ENCODE measurements at places on chromosomes 5 and 9. TPM values are rescaled to one million over a fixed set of nuclear protein-coding genes. Genes with fewer than 3 reads are reported as not detected.

DNA sequence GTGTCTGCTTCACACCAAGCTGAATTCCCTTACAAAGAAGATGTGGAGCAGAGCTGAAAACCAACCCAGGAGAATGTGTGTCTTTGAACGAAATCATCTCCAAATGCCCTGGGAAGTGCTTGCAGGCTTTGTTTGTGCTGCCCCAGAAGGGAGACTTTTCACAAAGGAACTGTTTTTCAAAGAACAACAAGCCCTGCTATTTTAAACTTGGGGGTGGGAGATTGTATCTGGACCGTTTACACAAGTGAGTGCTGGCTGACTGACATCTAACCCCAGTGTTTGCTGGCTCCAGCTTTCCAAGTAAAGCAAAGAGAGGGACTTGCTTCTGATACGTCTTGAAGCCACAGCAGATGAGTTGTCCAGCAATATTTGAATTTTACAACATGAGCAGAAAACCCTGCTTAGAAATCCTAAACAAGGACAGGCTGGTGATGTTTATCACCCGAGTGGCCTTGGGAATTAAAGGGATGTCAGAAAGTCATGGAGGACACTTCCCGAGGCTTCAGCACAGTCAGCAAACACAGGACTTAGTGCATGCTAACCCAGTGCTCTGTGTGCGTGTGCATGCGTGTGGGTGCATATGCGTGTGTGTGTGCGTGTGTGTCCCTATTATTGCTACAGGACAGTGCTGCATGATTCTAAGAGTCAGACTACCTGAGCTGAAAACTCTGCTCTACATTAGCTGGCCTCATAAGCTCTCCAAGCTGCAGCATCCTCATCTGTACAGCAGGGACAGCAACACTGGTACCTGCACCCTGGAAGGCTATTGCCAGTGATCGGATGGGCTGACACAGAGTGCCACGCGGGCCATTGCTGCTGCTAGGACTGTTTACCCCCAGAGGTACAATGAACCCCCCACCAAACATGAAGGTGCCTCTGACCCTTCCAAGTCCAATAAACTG lies 1.4 kb downstream of the ADAMTS12 start:
- DNase-seq, result no peak
- H3K36me3 ChIP-seq, result no peaks in the 10 kb centered on the region
- H3K4me1 ChIP-seq, result no peaks in the 10 kb centered on the region

- peaks cover 42% of the 10 kb centered on the region for H3K36me3 ChIP-seq
- no peak overlapping the region for H3K27ac ChIP-seq
- H3K4me3 ChIP-seq, result no peak overlapping the region
Observed at GRCh38 chr5:64839936-64840335, 71.2 kb downstream of the CWC27 start.

- no peak for DNase-seq
- H3K4me3 ChIP-seq, result no peak overlapping the region
- H3K4me1 ChIP-seq, result peaks cover 29% of the 10 kb centered on the region
- H3K27ac ChIP-seq, result no peak overlapping the region
- peaks cover 5% of the 10 kb centered on the region for H3K36me3 ChIP-seq
Observed at GRCh38 chr5:150527038-150527437, 19.1 kb downstream of the NDST1 start.

TMEM215 gene
- 11.8 TPM for total RNA-seq

UGT3A1 gene
- not detected for total RNA-seq

DNA sequence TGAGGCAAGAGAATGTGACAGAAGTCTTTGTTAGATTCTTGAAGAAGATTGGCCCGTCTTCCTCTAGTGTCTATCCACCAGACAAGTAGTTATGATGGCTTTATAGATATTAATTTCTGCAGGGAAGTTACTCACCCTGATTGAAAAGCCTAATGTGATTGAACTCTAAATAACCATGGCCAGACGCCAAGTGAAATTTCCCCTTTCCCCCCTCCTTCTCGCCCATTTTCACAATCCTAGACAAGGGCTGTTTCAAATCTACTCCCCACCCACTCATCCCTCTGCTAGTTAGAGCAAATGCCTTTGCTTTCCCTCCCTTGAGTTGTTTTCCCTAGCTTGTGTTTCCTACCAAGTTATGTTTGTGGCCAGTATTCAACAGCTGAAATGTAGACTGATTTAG lies 182.5 kb downstream of the TMEM167A start:
- H3K36me3 ChIP-seq, result no peaks in the 10 kb centered on the region
- DNase-seq, result no peak
- H3K27ac ChIP-seq, result no peak overlapping the region
- H3K4me3 ChIP-seq, result no peak overlapping the region

DNA sequence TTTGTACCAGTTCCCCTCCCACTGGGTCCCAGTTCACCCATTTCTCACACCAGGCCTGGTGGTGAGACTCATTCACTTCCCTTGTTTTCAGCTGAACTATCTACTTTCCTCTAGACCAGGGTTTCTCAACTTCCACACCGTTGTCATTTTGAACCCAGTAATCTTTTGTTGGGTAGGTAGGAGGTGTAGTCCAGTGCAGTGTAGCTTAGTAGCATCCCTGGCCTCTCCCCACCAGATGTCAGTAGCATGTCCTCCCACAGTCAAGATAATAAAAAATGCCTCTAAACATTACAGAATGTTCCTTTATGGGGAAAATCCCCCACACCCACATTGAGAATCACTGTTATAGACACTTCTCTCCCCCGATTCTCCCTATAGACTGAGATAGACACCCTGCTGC lies 299.1 kb downstream of the EPB41L4A start:
- no peaks in the 10 kb centered on the region for H3K36me3 ChIP-seq
- DNase-seq, result no peak
- no peaks in the 10 kb centered on the region for H3K4me1 ChIP-seq
- H3K27me3 ChIP-seq, result no peaks in the 10 kb centered on the region

PDZD2 gene
- 106 TPM for total RNA-seq

SLC36A3 gene
- total RNA-seq, result not detected

SLCO4C1 gene
- total RNA-seq, result not detected

- H3K36me3 ChIP-seq, result no peaks in the 10 kb centered on the region
- DNase-seq, result no peak
- no peak overlapping the region for H3K4me3 ChIP-seq
- H3K4me1 ChIP-seq, result no peaks in the 10 kb centered on the region
- H3K27ac ChIP-seq, result no peak overlapping the region
Observed at GRCh38 chr9:114697951-114698351, 16.0 kb upstream of the TEX48 start.

ZFP37 gene
- total RNA-seq, result 3.1 TPM

TSTD2 gene
- 20.7 TPM for total RNA-seq

GRCh38 chr5:102130386-102130785 lies 165.7 kb downstream of the SLCO4C1 start:
- H3K4me1 ChIP-seq, result no peaks in the 10 kb centered on the region
- H3K4me3 ChIP-seq, result no peak overlapping the region
- DNase-seq, result no peak
- no peak overlapping the region for H3K27ac ChIP-seq
- H3K27me3 ChIP-seq, result no peaks in the 10 kb centered on the region

PRRT1B gene
- total RNA-seq, result not detected

GRXCR2 gene
- not detected for total RNA-seq

- no peak overlapping the region for H3K4me3 ChIP-seq
- DNase-seq, result no peak
- H3K27me3 ChIP-seq, result no peaks in the 10 kb centered on the region
- no peaks in the 10 kb centered on the region for H3K36me3 ChIP-seq
- no peak overlapping the region for H3K27ac ChIP-seq
- no peaks in the 10 kb centered on the region for H3K4me1 ChIP-seq
Observed at GRCh38 chr5:2184026-2184366, 301.3 kb upstream of the IRX4 start.

DDX4 gene
- not detected for total RNA-seq

MLANA gene
- total RNA-seq, result not detected

DNA sequence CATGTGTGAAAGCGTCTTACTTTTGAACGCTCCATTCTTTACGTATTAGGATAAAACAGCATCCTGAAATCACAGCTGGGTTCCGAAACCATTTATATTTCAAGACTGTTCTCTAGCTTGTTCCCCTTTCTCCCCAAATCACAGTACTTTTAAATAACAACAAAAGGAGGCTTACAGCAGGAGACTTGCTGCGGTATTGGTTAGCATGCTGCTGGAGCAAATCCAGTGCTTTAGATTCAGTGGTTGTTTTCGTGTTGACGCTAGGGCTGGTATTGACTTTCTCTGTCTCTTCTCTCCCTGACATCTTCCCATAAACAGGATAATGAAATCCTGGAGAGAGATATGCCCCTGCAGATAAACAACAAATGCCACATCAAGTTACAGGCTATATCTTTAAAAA lies 103.1 kb downstream of the ZNF608 start:
- H3K27ac ChIP-seq, result no peak overlapping the region
- no peaks in the 10 kb centered on the region for H3K4me1 ChIP-seq
- peaks cover 46% of the 10 kb centered on the region for H3K36me3 ChIP-seq
- no peak for DNase-seq

GRCh38 chr5:142826741-142827492 lies 56.7 kb downstream of the ARHGAP26 start:
- no peak overlapping the region for H3K4me3 ChIP-seq
- no peaks in the 10 kb centered on the region for H3K27me3 ChIP-seq
- H3K4me1 ChIP-seq, result no peaks in the 10 kb centered on the region
- no peak overlapping the region for H3K27ac ChIP-seq

DNA sequence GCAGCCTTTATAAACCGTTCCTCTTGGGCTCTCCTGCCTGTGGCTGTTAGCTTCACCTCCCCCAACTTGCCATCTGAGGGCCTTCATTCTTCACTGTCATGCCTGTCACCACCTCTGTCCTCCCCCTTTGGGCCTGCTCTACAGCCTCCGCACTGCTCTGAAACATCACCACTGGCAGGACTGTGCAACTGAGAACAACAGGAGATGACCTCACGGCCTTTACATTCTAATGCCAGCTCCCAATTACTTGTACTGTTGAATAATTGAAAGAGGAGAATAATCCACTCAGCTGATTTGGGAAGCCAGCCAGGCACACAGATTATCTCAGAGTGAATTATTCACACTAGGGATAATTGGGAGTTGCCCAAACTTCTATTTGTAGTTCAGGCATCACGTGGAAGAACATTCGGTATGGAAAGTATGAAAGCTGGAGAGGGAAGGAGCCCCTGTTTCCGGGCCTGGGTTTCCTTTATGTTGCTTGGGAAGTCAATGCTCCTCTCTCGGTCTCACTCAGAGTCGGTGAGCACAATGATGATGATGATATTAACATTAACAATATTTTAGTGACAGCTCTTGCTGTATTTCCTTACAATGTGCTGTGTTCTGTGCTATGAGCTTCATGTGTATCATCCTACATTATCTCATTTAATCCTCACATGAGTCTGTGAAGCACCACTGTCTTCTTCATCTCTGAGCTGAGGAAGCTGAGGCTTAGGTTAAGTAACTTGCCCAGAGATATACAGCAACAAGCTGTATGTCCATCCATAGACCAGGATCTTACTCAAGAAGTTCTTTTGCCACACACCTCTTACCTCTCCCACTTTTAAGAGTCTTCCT lies 99.3 kb upstream of the LRRTM2 start:
- H3K36me3 ChIP-seq, result no peaks in the 10 kb centered on the region
- peak; percentile 27 for DNase-seq
- H3K27ac ChIP-seq, result peak overlapping the region; percentile 51
- no peak overlapping the region for H3K4me3 ChIP-seq
- H3K4me1 ChIP-seq, result no peaks in the 10 kb centered on the region

SGCD gene
- 12.4 TPM for total RNA-seq

IL13 gene
- not detected for total RNA-seq

DNA sequence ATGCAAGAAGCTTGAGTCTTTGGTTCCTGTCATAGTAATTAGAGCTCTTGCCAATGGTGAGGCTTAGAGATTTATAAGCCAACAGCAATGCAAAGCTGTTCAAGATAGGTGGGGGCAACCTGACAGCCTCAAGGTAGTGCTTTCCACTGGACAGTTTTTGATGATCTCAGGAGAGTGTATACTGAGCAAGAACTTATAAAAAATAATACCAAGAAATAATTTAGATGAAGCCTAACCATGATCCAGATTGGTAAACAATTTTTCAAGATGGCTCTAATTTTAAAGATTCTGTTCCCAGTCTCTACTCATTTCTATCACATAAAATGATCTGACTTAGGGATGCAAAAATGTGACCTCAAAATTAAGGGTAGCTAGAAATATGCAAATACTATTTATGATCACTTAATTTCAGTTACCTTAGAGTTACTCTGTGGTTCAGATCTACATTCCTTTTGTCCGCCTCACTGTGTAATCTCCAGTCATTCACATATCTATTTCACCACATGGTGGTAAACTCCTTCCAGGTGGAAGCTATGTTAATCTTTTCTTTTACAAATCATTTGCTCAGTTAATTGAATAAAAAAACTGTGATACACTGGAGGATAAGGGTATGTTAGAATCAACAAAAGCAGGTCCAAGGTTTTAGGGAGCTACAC lies 1228.0 kb upstream of the C9orf72 start:
- DNase-seq, result no peak
- H3K4me1 ChIP-seq, result no peaks in the 10 kb centered on the region
- H3K27me3 ChIP-seq, result no peaks in the 10 kb centered on the region
- H3K27ac ChIP-seq, result no peak overlapping the region
- no peaks in the 10 kb centered on the region for H3K36me3 ChIP-seq

DNA sequence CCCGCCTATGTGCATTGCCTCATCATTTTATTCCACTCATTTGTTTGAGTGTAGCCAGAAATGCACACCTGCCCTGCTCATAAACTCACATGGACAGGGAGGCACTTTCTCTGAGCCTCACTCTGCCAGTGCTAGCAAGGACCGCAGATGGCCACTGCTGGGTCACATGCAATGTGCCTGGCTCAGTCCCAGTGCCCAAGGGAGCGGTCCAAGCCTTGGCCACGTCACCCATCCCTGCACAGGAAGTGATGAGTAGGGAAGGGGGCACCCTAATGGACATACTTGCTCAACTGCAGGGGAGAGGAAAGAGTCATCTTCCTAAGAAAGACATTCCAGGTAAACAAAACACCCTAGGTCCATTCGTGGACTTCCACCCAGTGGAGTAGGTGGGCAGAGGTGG lies 630.9 kb downstream of the IRX1 start:
- no peak overlapping the region for H3K27ac ChIP-seq
- no peak for DNase-seq
- no peaks in the 10 kb centered on the region for H3K36me3 ChIP-seq

- H3K36me3 ChIP-seq, result no peaks in the 10 kb centered on the region
- H3K27ac ChIP-seq, result no peak overlapping the region
- H3K27me3 ChIP-seq, result no peaks in the 10 kb centered on the region
- DNase-seq, result no peak
- H3K4me1 ChIP-seq, result no peaks in the 10 kb centered on the region
Observed at GRCh38 chr5:107285772-107286171, 385.0 kb downstream of the EFNA5 start.

DNA sequence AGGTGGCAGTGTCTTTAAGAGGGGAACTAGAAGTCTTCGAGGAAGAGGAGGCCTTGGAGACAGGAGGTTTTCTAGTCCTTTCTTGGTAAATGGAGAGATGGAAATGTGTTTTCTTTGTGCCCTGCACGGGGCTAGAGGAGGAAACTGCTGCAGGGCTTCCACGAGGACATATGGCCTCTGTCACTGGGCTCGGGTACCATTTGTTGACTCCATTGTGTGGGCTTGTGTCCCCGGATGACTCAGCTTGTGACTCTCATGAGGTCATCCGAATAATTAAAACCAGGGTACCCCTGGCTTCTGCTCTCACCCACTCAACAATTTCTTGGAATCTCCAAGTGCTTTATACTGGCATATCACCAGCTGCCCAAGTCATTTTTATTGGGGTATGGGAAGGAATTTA lies 261.7 kb downstream of the KIF4B start:
- H3K27ac ChIP-seq, result no peak overlapping the region
- no peak overlapping the region for H3K4me3 ChIP-seq
- no peaks in the 10 kb centered on the region for H3K4me1 ChIP-seq
- no peak for DNase-seq

PCDHA7 gene
- total RNA-seq, result 2.9 TPM

CNTFR gene
- 38.5 TPM for total RNA-seq

Data from tibial nerve (tissue), 4 donors.